ENCODE measurements at places on chromosomes 16 and 17.
A peak's percentile ranks its signal among the peaks of the same experiment; 100 is the strongest.

DNA sequence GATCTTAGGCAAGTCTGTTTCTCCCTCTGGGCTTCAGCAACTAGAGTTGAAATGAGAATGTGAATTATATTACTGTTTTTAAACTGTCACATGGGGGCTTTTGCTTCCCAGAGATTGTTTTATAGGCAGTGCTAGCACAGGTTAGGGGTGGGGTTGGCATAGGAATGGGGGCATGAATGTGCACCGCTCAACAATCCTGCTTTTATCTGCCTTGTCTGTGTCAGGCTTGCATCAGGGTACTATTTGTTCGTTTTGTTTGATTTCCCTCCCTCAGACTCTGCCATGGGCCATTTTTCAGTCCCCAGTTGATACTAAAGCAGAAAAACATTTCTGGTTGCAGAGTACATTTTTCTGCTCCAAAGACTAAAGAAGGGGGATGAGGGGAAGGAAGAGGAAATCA, 34.6 kb upstream of the IRX6 start:
- H3K4me1 ChIP-seq: no peaks in the 10 kb centered on the region
- no peak overlapping the region for H3K27ac ChIP-seq
- no peak for DNase-seq
- H3K27me3 ChIP-seq: no peaks in the 10 kb centered on the region
- H3K4me3 ChIP-seq: no peak overlapping the region
- H3K36me3 ChIP-seq: no peaks in the 10 kb centered on the region

GRCh38 chr17:40947929-40948328, 10.5 kb upstream of the KRT23 start:
- H3K4me1 ChIP-seq: peaks cover 4% of the 10 kb centered on the region
- no peaks in the 10 kb centered on the region for H3K36me3 ChIP-seq
- no peak overlapping the region for H3K4me3 ChIP-seq
- H3K27ac ChIP-seq: no peak overlapping the region

GRCh38 chr17:83037874-83038165, 41.6 kb upstream of the METRNL start:
- no peaks in the 10 kb centered on the region for H3K27me3 ChIP-seq
- H3K4me1 ChIP-seq: no peaks in the 10 kb centered on the region
- no peak overlapping the region for H3K27ac ChIP-seq
- H3K36me3 ChIP-seq: no peaks in the 10 kb centered on the region

- H3K4me1 ChIP-seq: no peaks in the 10 kb centered on the region
- no peak overlapping the region for H3K27ac ChIP-seq
- no peaks in the 10 kb centered on the region for H3K36me3 ChIP-seq
- no peak overlapping the region for H3K4me3 ChIP-seq
- DNase-seq: peak; percentile 52
Observed at GRCh38 chr16:77660311-77660710, 62.0 kb upstream of the NUDT7 start.

GRCh38 chr16:68972720-68973119, 129.4 kb downstream of the TANGO6 start:
- H3K27me3 ChIP-seq: no peaks in the 10 kb centered on the region
- peaks cover 11% of the 10 kb centered on the region for H3K36me3 ChIP-seq
- no peak overlapping the region for H3K4me3 ChIP-seq
- H3K4me1 ChIP-seq: peaks cover 2% of the 10 kb centered on the region
- no peak overlapping the region for H3K27ac ChIP-seq
- peak; percentile 70 for DNase-seq

DNA sequence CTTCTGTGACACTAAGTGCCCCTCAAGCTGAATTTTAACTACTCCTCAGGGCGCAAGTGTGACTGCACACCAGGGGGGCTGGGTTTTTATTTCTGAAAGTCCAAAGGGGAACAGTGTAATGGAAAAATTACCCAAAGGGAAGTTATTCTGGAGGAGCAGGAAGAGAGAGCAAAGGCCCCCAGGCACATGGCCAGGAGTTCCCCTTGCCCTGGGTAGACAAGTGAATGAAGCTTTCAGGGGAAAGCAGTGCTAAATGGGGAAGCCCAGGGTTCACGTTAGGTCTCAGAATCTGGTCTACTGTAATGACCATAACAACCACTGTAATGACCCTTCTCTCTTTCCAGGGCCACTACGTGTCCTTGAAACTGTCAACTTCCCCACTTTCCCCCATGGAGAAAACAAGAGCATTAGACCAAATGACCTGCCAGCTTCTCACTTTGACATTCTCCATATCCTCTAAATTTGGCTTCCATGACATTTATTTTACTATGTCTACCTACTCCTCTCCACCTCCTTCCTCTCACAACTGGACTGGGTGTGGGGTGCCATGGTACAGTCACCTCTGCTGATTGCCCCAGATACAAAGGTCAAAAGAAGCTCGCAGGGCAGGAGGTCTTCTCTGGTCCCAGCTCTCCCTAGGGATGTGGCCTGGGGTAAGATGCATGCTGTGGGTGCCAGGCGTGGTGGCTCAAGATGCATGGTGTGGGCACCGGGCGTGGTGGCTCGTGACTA, 34.1 kb upstream of the MMP2 start:
- no peaks in the 10 kb centered on the region for H3K4me1 ChIP-seq
- DNase-seq: no peak
- H3K36me3 ChIP-seq: no peaks in the 10 kb centered on the region

- no peak overlapping the region for H3K4me3 ChIP-seq
- peaks cover 41% of the 10 kb centered on the region for H3K36me3 ChIP-seq
Observed at GRCh38 chr16:3520413-3520812, 19.6 kb downstream of the CLUAP1 start.

- H3K4me3 ChIP-seq: no peak overlapping the region
- no peak for DNase-seq
- peaks cover 2% of the 10 kb centered on the region for H3K4me1 ChIP-seq
- H3K36me3 ChIP-seq: no peaks in the 10 kb centered on the region
Observed at GRCh38 chr16:56258508-56259424, 67.5 kb downstream of the GNAO1 start.

DNA sequence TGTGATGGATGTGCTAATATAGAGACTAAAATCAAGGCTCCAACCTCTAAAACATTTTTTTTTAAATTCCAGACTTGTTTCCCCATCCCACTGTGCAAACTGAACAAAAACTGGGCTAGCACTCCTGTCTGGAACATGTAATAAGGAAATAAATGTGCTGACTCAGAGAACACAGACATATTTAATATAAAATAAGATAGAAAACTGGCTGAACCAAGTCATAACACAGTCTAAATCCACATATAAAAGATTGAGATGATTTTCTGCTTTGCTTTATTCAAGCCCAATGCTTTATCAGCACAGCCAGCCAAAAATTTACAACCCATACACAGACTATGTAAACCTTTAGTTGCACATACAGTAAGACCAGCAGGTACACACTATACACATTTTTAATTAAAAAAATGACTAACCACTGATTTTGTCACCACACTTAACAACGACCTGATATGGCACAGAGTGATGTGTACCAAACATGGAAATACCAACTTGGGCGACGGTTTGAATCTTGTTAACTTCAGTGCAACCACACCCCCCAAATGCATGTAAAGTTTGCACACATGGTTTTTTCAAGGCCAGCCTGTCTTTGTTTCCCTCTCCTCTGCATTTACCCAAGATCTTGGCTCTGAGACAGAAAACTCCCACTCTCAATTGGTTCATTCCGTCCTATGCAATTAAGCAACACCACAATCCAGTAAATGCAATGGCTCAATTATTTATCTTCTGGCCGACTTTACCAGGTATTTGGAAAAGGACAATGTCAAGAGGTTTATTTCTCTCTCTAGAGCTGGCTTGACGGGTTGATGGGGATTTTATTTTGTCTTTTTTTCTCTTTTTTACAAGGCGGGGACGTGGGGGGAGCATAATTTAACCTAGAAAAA, 1.2 kb downstream of the STAT3 start:
- no peaks in the 10 kb centered on the region for H3K27me3 ChIP-seq
- peak overlapping the region; percentile 99 for H3K4me3 ChIP-seq
- peak; percentile 74 for DNase-seq
- peaks cover 3% of the 10 kb centered on the region for H3K36me3 ChIP-seq
- H3K4me1 ChIP-seq: peaks cover 6% of the 10 kb centered on the region

- H3K27ac ChIP-seq: peak overlapping the region; percentile 16
- peaks cover 33% of the 10 kb centered on the region for H3K27me3 ChIP-seq
- H3K36me3 ChIP-seq: no peaks in the 10 kb centered on the region
- no peak overlapping the region for H3K4me3 ChIP-seq
- peaks cover 18% of the 10 kb centered on the region for H3K4me1 ChIP-seq
- DNase-seq: peak; percentile 92
Observed at GRCh38 chr17:81328978-81329926, 34.1 kb upstream of the SLC38A10 start.

DNA sequence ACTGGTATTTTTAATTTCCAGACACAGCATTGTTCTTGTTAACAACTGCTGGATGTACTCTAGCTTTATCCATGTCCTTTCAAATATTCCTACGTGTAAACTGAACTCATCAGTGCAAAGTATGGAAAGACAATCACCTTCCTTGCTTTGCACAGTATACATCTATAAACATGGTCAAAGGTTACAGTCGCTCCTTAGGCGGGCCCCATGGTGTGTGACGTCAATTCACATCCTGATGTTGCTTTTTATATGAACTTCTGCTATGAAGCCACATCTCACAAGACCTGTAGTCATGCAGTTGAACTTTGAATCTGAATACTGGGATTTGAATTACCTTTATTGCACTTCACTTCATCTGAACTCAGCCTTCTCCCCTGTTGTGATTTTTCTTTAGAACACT, 447.6 kb upstream of the PSMD7 start:
- H3K27me3 ChIP-seq: no peaks in the 10 kb centered on the region
- no peak for DNase-seq
- H3K4me3 ChIP-seq: no peak overlapping the region
- no peaks in the 10 kb centered on the region for H3K4me1 ChIP-seq
- no peaks in the 10 kb centered on the region for H3K36me3 ChIP-seq

DNA sequence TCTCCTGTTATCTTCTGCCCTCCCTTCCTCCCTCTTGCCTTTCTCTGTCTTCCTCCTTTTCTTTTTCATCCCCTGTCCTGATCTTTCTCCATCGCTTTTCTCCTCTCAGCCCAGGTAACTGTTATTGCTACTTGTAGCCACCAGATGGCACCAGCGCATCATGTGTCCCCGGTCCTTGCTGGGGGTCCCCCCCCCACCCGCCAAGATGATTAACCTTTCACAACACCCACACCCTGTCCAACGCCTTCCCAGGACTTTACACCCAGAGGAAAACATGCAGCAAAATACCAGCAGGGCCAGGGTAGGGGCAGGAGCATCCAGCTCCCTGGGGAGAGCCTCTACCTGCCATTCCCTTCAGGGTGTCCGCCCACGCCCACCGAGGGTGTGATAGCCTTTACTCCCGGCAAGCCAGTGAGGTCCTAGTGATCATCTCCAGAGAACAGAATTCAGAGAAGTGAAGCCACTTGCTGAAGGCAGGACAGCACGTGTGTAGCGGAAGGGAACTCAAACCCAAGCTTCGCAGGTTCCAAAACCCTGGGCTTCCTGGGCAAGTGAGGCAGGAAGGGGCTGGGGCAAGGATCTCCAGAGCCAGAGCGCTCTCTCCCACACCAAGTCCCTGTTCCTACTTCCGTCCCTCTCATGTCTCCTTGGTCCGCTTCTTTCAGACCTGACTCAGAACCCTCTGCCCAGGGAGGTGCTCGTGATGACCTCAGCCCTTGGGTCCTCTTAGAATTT, 13.4 kb upstream of the TAC4 start:
- H3K36me3 ChIP-seq: no peaks in the 10 kb centered on the region
- H3K4me1 ChIP-seq: peaks cover 3% of the 10 kb centered on the region
- no peak overlapping the region for H3K4me3 ChIP-seq
- DNase-seq: peak; percentile 27
- H3K27me3 ChIP-seq: peaks cover 41% of the 10 kb centered on the region

DNA sequence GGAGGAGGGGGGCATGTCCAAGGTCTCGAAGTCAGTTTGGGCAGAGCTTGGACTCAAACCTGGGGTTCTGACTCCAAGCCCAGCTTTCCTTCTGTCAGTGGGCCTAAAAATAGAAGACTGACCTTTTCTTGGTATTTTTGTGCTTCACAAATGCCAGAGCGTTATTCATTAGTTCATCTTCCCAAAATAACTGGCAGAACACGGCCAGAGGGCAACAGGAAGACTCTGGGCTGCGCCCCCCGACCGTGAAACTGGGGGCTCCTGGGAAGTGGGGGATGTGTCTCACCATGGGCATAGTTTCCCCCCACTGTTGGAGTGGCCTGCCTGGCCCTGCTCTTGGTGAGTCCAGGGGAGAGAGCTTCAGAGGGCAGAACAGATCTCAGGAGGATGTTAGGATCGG, 94.0 kb downstream of the SOCS1 start:
- H3K27me3 ChIP-seq: no peaks in the 10 kb centered on the region
- H3K4me3 ChIP-seq: no peak overlapping the region
- peak overlapping the region; percentile 1 for H3K27ac ChIP-seq
- DNase-seq: no peak
- peaks cover 21% of the 10 kb centered on the region for H3K4me1 ChIP-seq
- H3K36me3 ChIP-seq: peaks cover 6% of the 10 kb centered on the region

- H3K27me3 ChIP-seq: no peaks in the 10 kb centered on the region
- H3K4me3 ChIP-seq: no peak overlapping the region
- H3K27ac ChIP-seq: no peak overlapping the region
Observed at GRCh38 chr16:72657791-72658190, 390.1 kb downstream of the ZFHX3 start.

- no peak for DNase-seq
- no peak overlapping the region for H3K27ac ChIP-seq
- H3K4me3 ChIP-seq: no peak overlapping the region
- H3K4me1 ChIP-seq: peaks cover 7% of the 10 kb centered on the region
- H3K36me3 ChIP-seq: no peaks in the 10 kb centered on the region
Observed at GRCh38 chr17:77735081-77735565, 223.4 kb upstream of the TNRC6C start.

GRCh38 chr17:40472733-40473452, 28.5 kb downstream of the TNS4 start:
- H3K27ac ChIP-seq: peak overlapping the region; percentile 95
- DNase-seq: peak; percentile 49
- H3K4me1 ChIP-seq: peaks cover 25% of the 10 kb centered on the region
- no peaks in the 10 kb centered on the region for H3K36me3 ChIP-seq
- no peaks in the 10 kb centered on the region for H3K27me3 ChIP-seq
- no peak overlapping the region for H3K4me3 ChIP-seq

DNA sequence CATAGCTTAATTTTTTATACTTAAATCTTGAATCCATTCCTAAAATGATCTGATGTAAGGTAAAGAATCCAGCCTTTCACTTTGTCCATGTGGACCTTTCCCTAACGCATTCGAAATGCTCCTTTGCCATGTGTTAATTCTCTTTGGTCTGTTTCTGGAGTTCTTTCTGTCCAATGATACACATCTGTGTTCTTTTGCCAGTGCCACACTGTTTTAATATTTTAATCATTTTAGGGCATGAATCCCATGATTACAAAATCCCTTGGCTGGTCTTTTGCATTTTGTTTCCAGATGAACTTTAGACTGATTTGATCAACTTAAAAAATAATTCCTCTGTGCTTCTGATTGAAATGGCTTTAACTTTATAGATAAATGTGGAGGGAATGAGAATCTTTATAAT, 74.1 kb downstream of the NTN1 start:
- H3K27me3 ChIP-seq: no peaks in the 10 kb centered on the region
- no peaks in the 10 kb centered on the region for H3K36me3 ChIP-seq
- H3K4me1 ChIP-seq: no peaks in the 10 kb centered on the region
- no peak for DNase-seq

DNA sequence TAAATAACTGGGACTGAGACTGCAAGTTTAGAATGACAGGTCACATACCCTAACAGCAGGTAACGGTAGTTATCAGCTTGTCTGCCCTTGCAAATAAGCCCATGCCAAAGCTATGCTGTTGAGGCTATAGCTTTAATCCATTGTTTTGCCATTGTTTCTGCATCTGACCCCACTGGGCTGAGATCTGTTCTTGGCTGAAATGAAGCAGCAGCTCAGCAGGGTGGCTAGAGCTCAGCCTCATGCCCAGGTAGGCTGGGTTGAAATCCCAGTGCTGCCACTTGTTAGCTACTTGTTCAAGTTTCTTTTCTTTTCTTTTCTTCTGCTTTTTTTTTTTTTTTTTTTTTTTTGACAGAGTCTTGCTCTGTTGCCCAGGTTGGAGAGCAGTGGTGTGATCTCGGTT, 40.1 kb downstream of the NKD1 start:
- H3K4me3 ChIP-seq: no peak overlapping the region
- H3K27me3 ChIP-seq: peaks cover 9% of the 10 kb centered on the region
- no peak overlapping the region for H3K27ac ChIP-seq
- no peaks in the 10 kb centered on the region for H3K36me3 ChIP-seq
- H3K4me1 ChIP-seq: no peaks in the 10 kb centered on the region
- DNase-seq: no peak
